ENCODE measurements at places on chromosomes 2 and 18.

- DNase-seq, result no peak
Measured at GRCh38 chr2:235493775-235494715, at the start of gene AGAP1. AGAP1 (plus strand) TSS chr2:235494043.

DNA sequence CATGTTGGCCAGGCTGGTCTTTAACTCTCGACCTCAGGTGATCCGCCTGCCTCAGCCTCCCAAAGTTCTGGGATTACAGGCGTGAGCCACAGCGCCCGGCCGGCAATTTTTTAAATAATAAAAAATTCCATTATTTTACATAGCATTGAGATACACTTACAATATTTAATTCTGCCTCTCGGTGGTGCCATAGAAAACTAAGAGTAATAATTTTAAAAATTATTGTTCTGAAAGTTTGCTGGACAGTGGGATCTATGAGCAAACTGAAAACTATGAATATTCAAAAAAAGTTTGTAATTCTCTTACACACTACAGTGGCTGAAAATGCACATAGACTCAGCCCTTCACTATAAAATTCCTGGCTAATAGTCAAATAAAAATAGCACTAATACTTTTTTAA is 90.9 kb upstream of the STON1 start:
- no peak for DNase-seq

- no peak for DNase-seq
Measured at GRCh38 chr18:3140986-3141639, 78.7 kb downstream of the MYOM1 start.

DNA sequence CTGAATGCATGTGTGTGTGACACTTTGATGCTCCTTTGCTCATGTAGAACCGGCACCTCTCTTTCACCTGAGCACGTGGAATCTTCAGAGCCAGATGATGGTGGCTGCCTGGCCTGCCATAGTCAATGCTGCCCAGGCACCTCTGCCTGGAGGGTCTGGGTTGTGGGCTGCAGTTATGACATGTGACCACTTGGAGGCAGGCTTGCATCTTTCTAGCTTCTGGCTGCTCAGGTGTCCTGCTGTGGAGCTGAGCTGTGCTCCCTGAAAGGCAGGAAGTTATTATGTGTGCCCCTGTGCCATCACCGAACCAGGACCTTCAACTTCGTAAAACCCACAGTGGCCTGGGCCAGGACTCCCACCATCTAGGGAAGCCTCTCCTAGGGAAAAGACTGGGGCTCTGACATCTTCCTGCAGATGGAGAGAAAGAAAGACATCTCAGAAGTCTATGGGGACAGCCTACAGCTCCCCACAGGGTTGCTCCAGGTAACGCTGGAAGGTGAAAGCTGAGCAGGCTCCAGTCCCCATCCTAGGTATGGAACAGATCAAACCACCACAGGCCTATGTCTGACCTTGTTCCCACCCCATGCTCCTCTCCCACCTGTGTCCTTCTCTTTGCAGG is 30.2 kb downstream of the PSD4 start:
- peak; percentile 69 for DNase-seq

- DNase-seq, result no peak
Measured at GRCh38 chr2:30222636-30223360, 8.5 kb upstream of the LBH start.

GRCh38 chr18:15198116-15198389 is 450.1 kb downstream of the ANKRD30B start:
- DNase-seq, result no peak

DNA sequence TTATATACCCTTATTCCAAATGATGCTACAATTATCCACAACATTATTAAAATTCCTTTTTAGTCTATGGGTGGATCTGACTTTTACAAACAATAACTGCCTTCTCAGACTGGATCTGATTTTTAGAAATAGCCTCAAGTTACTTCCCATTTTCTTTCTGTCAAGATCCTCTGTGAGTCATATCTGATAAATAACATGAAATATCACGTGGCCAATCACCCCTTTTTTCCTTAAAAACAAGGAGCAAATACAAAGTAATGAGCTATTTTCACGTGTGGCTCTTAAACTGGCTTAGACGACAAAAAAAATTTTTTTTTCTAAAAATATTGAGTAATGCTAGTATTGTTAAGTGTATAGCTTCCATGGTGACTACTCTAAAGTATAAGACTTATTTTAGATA is 6.7 kb downstream of the PELI1 start:
- no peak for DNase-seq

- no peak for DNase-seq
Measured at GRCh38 chr2:39708003-39708402, 42.3 kb downstream of the TMEM178A start.

GRCh38 chr2:3672861-3673678 is 15.1 kb downstream of the ALLC start:
- no peak for DNase-seq

DNA sequence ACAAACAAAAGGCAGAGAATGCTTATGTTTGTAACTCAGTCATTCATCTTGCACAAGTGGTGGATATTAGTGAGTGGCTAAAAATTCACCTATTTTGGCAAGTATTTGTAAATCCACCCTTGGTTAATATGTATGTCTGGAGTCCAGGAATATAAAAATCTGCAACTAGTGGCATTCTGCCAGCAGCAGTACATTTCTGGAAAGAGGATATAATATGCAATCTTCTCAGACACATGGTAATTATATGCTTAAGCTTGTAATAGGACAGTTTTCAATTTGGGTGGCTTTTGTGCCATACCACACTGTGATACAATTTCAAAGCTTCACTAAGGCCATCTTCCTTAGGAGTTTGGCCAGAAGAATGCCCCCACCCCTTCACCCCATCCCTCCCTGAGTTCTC is 693.3 kb downstream of the MBD2 start:
- DNase-seq, result no peak

DNA sequence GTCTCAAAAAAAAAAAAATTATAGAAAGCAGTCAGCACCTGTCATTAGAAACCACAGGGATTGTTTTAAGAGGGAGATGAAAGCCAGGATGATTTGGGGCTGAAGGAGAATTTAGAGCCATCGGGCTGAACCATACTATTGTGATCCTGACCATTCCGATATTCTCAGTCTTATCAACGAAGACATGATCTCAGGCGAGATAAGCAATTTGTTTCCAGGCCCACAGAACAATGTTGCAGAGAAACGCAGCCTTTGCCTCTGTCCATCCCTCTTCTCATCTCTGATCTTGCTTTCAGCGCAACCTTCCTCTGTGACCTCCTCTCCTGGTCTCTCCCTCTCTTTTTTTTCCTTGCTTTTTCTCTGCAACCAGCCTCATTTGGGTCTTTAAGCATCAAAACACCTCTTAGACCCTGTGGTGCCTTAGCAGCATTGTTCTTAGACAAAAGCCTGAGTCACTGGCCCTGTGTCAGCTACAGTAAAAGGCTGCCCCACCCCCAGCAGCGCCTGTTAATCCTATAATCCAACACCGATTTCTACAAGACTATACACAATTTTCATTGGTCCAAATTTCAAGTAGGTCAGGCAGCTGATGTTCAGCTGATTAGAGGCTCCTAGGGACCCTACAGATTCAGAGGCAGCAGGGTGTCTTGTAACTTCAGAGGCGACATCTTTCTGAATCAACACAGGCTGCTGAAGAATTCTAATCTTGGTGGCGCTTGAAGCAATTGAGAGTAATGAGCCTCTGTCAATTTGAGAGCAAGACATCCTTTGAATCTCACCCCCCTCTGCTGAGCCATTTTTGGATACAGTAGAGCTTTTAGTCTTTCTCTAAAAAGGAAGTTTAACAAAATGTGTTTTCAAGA is 206.0 kb downstream of the NCK2 start:
- DNase-seq, result no peak

DNA sequence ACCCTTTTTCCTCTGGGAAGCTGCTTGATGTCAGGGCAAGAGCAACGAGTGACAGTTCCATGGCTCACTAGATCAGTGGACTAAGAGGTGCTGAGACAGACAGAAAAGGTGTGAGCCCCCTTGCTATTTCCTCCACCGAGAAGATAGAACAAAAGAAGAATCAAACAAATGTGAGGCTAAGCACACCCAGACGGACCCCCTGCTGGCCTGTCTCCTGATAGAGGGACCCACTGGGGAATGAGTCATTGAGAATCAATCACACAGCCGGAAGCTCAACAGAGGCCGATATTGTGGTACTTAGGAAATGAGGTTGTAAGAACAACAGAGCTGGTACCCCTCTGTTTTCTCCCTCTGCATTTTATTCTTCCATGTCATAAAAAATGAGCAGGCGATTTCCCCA is 89.8 kb upstream of the TEX51 start:
- DNase-seq, result no peak

DNA sequence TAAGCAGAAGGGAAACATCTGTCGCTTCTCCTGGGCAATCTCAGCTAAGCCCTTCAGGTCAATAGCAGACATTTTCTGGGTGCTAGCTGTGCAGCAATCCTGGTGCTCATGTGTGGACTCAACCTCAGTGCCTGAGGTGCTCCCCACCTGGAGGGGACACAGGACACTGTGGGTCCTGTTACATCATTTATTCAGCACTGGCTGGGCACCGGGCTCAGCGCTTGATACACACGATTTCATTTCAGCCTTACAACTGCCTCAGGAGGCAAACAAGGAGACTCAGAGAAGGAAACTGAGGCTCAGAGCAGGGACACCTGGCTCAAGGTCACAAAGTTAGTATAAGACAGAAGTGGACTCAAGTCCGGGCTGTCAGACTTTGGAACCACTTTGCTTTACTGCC is 46.7 kb downstream of the MARCO start:
- no peak for DNase-seq

DNA sequence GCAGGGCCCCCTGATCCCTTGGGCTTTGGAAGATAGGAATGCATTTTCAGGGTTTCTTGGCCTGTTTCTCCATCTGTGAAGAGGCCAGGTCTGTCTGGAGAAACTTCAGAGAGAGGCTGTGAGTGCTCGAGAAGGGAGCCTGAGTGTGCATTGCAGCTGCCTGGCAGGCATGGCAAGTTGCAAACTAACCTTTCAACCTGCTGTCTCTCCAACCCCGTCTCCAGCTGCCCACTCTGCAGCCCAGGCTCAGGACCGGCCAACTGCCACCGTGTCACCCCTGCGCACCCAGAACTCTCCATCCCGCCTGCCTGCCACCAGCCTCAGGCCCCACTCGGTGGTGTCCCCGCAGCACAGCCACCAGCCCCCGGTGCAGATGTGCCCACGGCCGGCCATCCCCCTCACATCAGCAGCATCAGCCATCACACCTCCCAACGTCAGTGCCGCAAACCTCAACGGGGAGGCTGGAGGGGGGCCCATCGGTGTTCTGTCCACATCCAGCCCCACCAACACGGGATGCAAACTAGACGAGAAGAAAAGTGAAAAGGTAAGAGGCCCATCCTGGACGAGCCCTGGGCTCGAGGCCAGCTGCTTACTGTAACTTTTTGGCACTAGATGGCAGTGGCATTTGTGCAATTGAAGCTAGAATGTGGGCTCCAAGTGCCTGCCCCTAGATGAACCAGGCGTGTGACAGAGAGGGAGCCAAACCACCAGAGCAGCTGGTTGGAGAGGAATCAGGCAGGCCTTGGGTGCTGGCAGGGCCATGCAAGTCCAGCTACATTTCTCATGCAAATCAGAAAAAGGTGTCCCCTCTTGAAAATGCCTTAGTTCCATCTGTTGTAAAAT is 164.6 kb downstream of the SEPTIN10 start:
- no peak for DNase-seq

GRCh38 chr18:59842947-59843346 is 56.8 kb upstream of the PMAIP1 start:
- DNase-seq, result no peak

DNA sequence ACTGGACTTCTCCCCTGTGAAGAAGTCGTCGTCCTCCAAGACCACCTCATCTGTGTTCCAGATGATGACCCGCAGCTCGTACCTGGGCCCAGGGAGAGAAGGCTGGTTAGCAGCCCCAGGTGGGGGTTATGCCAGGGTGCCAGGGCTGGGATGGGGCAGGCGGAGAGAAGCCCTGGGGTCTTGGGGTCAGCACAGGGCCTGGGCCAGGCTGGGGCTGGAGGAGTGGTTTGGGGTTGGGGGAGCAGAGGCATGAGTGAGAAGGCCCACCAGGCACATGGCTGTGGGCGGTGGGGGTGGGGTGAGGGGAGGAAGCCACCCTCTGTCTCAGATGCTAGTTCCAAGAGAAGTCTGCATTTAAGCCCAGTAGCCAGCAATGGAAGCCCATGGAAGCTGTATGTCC is 15.8 kb downstream of the OTOF start:
- DNase-seq, result no peak

DNA sequence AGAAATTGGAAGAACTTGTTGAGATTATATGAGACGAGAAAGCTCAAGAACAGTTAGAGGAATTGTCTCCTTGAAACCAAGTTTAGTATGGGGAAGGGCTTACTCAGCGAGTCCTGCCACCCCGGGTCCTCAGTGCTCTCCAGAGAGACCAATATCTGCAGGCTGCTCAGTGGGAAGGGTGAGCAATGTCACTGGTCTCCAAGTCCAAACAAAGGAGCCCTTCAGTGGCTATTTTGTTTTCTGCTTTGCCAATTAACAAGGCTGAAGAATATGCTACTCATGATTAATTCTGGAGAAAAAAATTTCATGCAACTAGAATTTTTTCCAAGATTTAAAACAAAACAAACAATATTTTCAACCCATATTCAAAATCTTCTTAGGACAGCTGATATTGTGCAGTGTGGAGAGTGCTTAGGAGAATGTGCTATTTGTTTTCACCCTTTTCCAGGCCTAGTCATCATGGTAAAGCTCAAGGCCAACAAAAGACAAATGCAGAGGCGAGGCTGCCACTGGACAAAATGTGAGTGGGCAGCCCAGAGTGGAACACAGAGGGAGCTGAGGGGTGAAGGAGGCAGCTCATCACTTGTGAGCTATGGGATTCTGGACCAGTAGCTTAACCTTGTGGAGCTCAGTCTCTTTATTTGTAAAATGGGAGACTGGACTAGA is 83.8 kb upstream of the TMEM17 start:
- no peak for DNase-seq

- DNase-seq, result no peak
Measured at GRCh38 chr2:68734176-68734575, 435 bp upstream of the ARHGAP25 start.

- no peak for DNase-seq
Measured at GRCh38 chr18:11176481-11176881, 27.1 kb upstream of the PIEZO2 start.

GRCh38 chr2:67260343-67261277 is 136.5 kb upstream of the ETAA1 start:
- no peak for DNase-seq

GRCh38 chr2:104834431-104835153 is 19.3 kb upstream of the POU3F3 start:
- no peak for DNase-seq

- DNase-seq, result no peak
Measured at GRCh38 chr2:183242937-183243336, 118.7 kb downstream of the NUP35 start.

DNA sequence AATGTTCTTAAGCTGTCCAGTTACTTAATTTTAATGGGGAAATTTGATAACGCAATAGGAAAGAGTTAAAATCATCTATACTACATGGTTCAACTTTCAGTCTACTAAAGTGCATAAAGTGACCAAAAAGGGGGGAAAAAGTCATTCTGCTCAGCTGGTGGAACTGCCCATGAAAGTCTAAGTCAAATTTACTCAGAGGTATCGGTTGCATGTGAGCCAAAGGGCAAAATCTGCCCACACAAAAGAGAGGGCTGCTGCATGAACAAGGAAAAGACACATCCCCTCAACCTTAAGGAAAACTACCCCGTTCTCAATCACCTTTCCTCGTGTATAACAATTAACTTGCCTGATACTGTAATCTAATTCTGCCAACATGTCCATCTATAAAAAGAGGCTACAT is 126.1 kb downstream of the TCF4 start:
- no peak for DNase-seq

- DNase-seq, result no peak
Measured at GRCh38 chr2:159714247-159714930, 2.1 kb downstream of the MARCHF7 start.
